ENCODE measurements at places on chromosomes 16 and 17.

DNA sequence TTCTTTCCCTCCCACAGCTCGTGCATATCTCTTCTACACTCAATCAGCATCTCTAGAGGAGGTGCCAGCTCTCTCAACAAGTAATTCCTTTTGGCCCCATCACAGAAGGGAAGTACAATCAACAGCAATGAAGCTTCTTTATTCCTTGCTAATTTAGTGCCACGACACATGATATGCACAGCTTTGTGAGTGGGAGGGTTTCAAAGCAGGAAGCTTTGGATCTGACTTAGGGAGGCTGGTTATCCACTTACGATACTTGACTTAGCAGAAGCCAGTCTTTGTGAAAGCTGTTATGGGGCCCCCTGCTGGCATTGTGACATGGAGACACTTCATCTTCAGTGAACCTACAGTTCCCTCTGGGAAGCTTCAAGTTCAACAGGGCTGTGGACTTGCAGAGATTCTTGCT lies 81.0 kb downstream of the TMEM100 start:
- peak; percentile 29 for DNase-seq

DNA sequence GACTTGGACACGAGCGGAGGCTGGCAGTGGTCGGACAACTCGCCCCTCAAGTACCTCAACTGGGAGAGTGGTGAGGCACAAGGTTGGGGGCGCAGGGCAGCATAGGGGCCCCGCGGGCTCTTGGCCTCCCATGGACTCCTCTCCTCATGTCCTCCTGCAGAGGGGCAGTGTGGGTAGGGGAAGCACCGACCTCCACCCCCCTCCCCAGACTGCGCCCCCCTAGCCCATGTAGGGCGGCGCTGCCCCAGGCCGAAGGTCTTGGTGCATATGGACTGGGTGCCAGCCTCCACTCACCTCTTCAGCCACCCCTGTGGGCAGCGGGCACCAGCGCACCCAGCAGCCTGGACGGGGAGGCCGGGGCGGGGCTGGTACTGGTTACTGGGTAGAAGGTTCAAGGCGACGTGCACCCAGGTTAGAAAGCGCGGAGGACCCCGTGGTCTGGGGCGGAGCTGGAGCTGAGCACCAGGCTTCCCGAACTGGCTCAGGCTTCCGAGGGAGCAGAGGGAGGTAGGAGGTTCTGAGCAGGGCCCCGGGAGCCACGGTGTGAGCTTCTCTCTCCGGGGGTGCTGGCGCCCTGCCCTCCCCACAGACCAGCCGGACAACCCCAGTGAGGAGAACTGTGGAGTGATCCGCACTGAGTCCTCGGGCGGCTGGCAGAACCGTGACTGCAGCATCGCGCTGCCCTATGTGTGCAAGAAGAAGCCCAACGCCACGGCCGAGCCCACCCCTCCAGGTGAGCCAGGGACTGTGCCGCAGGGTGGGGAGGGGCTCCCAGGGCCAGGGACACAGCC lies 39.5 kb downstream of the MRC2 start:
- no peak for DNase-seq

- DNase-seq: no peak
These were observed 14.0 kb upstream of the SLC6A4 start for GRCh38 chr17:30249460-30249859.

GRCh38 chr17:76638263-76638662 lies 5.3 kb downstream of the ST6GALNAC1 start:
- no peak for DNase-seq

GRCh38 chr17:12227547-12227946 lies 206.9 kb downstream of the MAP2K4 start:
- DNase-seq: no peak
